ENCODE measurements at places on chromosomes 5 and 9.

- no peak for DNase-seq
These were observed 406.0 kb upstream of the PIK3R1 start for GRCh38 chr5:67809589-67809988.

DNA sequence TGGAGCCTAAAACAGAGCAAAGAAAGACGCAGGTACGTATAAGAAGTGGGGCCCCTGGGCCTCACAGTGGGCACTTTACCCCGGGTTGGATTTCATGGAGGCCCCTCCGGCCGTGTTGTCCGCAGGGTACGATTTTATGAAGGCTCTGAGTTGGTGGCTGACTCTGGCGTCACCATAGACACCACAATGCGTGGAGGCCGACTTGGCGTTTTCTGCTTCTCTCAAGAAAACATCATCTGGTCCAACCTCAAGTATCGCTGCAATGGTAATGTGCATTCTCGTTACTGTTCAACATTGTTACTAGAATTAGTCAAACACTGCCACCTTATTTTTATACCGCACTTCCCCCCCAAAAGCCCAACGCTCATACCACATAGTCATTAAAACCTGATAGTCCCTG is 47.1 kb downstream of the THBS4 start:
- no peak for DNase-seq

DNA sequence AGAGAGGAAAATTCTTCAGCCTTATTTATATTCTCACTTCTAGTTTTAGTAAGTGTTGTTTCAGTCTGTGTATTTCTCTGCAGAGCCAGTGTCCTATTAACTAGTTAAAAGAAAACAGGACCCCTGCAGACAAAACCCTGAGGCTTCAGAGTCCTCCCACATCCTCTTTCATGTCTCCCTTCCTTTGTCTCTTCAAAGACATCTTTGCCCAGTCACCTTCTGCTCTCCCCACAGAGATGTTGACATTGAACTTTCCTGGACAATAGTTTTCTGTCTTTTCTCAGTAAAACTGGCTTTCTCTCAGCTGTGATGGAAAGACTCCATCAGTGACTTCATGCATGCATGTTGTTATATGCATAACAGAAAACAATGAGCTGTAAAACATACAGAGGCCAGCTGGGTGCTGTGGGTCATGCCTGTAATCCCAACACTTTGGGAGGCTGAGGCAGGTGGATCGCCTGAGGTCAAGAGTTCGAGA is 20.2 kb downstream of the GRAMD2B start:
- DNase-seq = no peak

- no peak for DNase-seq
These were observed 197.6 kb upstream of the RASA1 start for GRCh38 chr5:87069974-87070608.

- no peak for DNase-seq
These were observed 11.7 kb upstream of the C9orf72 start for GRCh38 chr9:27584931-27585330.

DNA sequence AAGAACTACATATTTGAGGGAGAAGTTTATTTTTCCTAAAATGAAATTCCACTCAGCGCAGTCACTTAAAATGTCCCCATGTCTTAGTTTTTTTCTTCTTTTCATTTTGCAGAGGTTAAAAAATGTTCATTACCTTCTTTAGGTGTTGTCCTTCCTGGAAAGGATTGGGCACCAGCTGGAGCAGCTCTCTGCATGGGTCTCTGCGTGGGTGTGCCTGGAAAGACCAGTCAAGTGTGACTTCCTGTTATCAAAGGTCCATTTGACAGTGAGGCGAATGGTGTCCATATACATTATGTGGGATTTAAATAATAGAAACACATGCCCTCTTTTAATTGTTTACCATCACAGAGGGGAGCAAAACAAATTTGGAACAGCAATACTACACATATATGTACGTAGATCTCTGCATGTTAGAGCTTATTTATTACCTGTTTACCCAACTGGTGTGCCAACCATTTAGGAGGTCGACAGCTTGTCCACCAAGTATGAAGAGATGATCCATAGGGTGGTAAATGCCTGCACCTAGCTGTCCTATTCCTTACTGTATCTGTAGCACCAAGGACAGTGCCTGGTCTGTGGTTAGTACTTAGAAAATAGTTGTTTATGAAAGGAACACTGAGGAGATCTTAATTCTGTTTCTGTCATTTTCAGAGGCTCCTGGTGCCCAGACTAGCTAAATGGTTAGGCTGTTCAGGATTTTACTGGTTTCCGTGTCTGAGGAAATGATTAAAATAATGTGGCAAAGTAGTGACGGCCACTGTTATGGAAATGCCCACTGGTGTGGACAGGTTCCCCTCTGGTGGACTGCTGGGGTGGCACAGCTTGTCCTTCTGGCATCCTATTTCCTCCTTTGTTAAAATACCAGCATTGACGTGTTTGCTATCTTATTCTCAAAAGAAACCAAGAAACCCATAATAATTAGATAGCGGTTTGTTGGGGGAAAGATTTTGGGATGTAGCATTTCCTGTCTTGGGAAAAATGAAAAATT is 200.4 kb downstream of the MAST4 start:
- no peak for DNase-seq

DNA sequence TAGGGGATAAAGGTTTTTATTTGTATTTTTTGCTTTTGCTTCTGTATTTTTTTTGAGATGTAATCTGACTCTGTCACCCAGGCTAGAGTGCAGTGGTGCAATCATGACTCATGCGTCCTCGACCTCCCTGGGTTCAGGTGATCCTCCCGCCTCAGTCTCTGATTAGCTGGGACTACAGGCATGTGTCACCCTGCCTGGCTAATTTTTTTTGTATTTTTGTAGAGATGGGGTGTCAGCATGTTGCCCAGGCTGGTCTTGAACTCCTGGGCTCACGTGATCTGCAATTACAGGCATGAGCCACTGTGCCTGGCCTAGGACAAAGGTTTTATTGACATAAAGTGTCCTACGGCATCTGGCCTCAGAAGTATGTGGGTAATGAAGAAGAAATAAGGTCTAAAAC is 297.1 kb upstream of the C9orf72 start:
- no peak for DNase-seq

GRCh38 chr9:133477992-133478850 is 678 bp downstream of the SLC2A6 start:
- peak; percentile 73 for DNase-seq

- DNase-seq = no peak
These were observed 52.4 kb downstream of the FBXW11 start for GRCh38 chr5:171953860-171954701.

- no peak for DNase-seq
These were observed 6.6 kb downstream of the CDC14B start for GRCh38 chr9:96612966-96613589.

Measured in HAP-1 (cell line).